ENCODE measurements at places on chromosomes 12 and 14.

- DNase-seq: no peak
Measured at GRCh38 chr12:76026643-76027063, 4.9 kb downstream of the PHLDA1 start.

DNA sequence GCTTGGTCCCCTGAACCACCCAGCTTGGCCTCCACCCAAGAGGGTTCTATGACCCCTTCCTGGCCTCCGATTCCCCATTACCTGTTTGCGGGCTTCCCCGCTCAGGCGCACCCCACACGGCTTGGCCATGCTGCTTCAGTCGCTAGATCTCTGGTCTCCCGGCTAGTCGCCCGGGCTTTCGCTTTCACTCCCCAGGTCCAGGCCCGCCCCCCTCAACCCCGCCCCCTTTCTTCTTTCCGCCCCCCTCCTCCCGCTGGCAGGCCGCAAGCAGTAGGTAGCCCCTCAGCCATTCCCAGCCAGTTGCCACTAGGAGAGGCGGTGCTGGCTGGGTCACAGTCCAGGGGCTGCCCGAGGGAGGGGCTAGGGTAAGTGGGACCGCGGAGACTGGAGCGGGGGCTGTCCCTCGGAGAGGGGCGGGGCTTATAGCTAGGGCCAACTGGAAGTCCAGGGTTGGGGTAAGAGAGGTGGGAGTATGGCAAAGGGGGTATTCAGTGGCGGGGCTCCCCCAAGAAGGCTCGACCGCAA, at the start of gene PSME2:
Gene PSME2, minus strand, starts transcription at position 158 of the 525 bp plus-strand sequence. Its CDS starts 29 bp downstream, at position 129.
- DNase-seq: peak; percentile 90

GRCh38 chr12:10182354-10183049, 3.7 kb downstream of the TMEM52B start:
- no peak for DNase-seq

- DNase-seq: no peak
Measured at GRCh38 chr14:24639270-24639669, 5.3 kb upstream of the GZMB start.

DNA sequence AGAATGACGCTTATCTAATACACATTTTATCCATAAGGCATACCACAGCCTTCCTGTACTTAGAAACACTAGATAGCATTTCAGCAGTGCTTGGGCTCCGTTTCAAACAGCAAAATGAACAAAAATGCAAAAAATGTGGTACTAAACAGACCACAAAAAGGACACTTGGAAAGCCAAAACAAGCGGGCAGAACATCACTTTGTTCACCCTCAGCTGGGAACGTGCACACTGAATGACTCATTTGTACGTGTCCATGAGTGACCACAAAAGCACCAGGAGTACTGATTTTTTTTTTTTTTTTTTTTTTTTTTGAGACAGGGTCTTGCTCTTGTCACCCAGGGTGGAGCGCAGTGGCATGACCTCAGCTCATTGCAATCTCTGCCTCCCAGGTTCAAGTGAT, 8.9 kb upstream of the FOXN3 start:
- no peak for DNase-seq

- no peak for DNase-seq
Measured at GRCh38 chr12:104292872-104293794, 10.4 kb upstream of the EID3 start.

- no peak for DNase-seq
Measured at GRCh38 chr14:53842938-53843337, 113.7 kb downstream of the BMP4 start.

GRCh38 chr14:90720336-90720735, 95.9 kb downstream of the TTC7B start:
- DNase-seq: no peak

- DNase-seq: no peak
Measured at GRCh38 chr14:100899884-100900771, 3.4 kb downstream of the RTL1 start.

DNA sequence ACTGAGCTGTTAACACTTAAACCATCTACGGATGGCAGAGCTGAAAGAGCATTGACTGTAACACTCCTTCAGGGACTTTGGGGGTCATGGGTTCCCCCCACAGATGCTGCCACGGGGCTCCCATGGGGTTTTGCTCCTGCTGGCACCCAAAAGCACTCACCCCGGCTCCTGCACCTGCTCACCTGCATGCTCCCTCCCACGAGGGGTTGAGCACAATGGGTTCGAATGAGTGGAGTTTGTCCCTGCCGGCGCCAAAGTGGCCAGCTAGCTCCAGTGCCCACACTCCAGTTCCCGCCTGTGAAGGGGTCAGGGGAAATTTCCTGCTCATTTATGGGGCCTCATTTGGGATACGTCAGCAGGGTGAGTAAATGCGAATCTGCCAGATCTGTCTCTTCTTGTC, 40.7 kb downstream of the TNFAIP2 start:
- DNase-seq: no peak

- DNase-seq: no peak
Measured at GRCh38 chr12:58253663-58254062, 312.3 kb downstream of the ATP23 start.

DNA sequence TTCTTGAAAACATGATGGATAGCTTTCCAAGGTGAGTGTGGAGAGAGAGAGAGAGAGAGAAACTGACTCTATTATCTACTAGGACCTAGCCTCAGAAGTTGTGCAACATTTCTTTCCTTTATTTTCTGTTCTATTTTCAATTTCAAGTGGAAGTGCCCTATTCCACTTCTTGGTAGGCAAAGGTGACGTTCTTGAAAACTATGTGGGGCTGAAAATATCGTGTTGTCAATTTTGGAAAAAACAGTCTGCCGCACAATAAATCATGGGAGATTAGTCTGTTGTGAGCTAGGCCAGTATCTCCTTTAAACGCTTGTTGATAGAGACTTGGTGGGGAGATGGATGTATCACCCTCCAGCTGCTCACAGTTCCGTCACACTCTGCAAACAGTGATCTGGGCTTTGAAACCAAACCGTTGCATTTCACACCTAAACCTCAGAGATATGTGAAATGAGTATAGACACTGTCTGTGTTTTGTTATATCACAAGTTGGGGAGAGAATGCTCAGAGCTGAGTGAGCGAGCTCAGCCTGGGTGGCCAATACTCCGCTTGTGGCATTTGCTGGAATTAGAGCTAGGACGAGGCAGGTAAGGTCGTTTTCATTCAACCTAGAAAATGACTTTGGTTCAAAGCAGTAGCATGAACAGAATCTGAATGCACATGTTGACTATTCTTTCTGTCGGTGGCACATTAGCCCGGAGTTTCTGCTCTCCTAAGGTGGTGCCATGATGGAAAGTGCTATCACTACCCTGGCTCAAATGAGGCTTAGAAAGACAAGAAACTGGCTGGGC, 75.1 kb upstream of the ST8SIA1 start:
- DNase-seq: peak; percentile 53

DNA sequence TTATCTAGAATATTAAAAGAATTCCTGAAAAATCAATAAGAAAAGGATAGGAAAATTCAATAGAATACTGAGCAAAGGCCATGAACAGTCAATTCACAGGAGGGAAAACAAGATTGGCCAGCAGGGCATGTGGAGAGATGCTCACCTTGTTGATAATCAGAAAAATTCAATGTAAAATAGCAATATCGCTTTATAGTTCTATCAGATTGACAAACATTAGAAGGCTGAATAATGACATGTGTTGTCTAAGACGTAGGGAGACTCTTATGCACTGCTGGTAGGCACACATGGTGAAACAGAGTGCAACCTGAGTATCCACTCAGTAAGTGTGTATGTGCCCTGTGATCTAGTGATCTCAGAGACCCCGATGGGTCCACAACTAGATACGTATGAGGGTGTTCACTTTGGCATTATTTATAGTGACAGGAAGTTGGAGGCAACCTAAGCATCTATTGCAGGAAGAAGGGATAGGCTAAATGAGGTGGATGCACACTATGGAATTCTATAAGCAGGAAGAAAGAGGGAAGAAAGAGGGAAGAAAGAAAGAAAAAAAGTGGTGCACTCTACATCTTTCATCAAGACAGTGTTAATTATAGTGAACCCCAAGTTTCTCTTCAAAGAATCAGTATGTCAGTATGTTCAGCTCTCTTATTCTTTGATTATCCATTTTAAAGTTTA, 3.8 kb upstream of the ANKRD33 start:
- DNase-seq: no peak

GRCh38 chr12:89859508-89860220, 151.0 kb upstream of the ATP2B1 start:
- peak; percentile 23 for DNase-seq

GRCh38 chr12:4027412-4027811, 154.2 kb upstream of the PARP11 start:
- peak; percentile 82 for DNase-seq

DNA sequence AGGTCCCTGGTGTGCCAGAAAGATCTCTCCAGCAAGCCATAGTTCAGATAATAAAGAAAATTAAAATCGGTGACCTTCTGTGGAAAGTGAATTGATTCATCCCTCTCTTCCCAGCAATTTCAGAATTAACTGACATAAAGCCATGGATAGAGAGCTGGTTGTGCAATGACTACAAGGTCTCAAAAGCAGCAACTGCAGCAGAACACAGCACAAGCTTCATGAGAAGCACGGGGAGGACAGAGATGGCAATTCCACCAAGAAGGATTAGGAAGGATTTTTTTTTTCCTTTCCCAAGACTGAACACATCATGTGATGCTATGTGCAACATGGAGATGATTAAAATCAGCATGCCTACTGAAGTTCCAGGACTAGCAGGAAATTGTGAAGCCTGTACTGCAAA, 154.9 kb upstream of the PLEKHG7 start:
- DNase-seq: no peak

GRCh38 chr12:102419094-102419764, 61.1 kb downstream of the IGF1 start:
- DNase-seq: no peak

DNA sequence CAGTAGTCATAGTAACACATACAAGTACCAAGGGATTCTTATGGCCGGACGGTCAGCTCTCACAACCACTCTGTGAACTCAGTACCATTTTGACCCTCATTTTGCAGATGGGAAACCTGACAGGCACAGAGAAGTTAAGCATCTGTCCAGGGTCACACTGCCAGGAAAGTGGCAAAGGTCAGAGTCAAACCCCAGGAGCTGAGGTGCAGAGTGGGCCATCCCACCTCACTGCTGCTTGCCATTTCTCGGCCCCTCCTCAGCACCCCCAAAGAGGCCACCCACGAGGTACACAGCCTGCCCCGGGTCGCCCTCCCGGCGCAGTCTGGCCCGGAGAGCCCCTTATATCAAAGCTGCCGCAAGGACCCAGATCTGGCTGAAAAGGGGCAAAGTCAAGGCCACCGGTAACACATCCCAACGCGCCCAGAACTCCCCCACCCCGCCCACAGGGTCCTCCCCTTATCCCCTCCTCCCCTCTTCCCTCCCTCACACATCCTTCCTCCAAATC, 1.7 kb downstream of the NCOR2 start:
- no peak for DNase-seq

DNA sequence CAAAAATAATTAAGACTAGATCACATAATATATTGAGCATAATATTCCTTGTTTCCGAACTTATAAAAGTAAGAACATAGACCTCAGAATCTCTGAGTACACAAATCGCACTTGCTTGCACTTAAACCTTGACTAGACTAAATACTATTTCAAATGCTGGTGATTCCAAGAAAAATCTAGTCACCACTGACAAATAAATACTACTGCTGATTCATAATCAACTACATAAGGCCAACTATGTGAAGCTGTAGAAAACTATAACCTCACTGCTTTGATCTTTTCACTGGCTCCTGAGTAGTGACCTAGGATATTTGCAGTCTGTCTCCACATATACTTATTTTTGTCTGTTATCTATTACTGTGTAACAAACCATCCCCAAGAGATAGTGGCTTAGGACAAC, 245.4 kb downstream of the DIO2 start:
- DNase-seq: no peak
